Midbrain (tissue), 1 donor: ENCODE measurements at places on chromosomes 16 and 17.
A peak's percentile ranks its signal among the peaks of the same experiment; 100 is the strongest.

DNA sequence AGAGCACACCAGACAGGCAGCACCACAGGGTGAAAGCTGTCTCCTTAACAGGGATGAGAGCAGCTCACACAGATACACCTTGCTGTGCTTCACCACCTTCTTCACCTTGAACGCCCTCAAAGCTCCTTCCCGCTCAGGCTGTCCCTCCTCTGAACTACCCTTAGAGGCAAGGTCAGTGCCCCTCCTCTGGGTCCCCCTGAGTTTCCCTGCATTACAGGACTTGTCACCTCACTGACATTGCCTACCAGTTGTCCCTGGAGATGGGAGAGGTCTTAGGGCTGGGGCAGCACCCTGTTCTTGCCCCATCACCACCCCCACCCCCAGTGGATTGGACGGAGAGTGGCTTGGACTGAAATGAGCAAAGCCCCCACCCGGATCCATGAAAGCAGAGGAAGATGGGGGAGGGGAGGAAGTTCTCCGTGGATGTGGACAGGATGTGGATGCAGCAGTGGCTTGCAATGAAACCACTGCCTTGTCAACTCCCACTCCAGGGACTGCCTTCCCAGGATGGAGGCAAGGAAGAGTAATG, 73.2 kb upstream of the CDH5 start:
- no peak for DNase-seq

GRCh38 chr16:81384006-81384405, 60.6 kb upstream of the CMIP start:
- peak; percentile 33 for DNase-seq

DNA sequence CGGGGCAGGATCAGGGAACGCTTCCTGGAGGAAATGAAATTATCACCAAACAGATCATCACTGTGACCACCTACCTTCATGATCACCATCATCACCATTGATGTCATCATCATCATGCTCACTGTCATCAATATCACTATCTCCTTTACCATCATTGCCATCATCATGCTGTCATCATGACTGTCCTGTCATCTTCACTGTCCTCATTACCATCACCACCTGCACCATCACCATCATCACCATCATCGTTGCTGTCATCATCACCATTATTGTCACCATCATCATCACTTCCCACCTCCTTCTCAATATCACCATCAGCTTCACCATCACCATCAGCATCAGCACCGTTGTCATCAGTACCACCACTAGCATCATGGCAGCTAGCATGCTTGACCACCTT, 65.3 kb downstream of the NTN1 start:
- DNase-seq, result no peak

DNA sequence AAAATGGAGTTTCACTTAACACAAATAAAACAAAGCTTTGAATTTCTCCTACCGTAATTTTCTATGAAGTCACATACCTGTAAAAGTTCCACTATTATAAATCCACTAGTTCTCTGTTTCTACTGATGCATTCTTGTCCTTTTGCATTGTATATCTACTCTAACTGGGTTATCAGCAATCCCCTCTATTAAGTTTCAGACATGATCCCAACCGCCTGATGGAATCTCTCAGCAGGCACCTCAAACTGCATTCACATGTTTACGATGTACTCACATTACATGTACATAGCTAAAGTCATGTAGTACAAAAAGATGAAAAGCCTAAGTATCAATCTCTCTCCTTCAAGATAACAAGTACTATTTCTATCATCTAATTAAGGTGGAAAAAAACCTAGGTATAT, 64.9 kb downstream of the MED13 start:
- DNase-seq, result no peak

DNA sequence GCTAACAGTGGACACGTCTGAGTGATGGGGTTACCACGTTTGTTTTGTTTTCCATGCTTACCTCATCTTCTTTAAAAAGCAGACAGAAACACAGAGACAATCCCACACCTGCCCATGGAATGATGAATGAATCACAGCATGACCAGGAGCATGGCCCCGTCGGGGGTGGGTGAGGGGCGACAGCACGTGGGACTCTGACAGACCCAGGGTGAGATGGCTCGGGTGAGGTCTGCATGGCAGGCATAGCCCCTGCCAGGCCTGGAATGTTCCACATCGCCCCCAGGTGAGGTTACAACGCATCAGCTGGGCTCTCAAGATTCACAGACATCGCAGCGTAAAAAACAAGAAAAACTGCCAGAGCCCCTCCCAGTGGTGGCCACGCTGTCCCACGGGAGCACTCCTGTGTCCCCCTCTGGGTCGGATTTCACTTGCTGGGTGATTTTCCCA, 18.1 kb downstream of the SLC7A5 start:
- no peak for DNase-seq

DNA sequence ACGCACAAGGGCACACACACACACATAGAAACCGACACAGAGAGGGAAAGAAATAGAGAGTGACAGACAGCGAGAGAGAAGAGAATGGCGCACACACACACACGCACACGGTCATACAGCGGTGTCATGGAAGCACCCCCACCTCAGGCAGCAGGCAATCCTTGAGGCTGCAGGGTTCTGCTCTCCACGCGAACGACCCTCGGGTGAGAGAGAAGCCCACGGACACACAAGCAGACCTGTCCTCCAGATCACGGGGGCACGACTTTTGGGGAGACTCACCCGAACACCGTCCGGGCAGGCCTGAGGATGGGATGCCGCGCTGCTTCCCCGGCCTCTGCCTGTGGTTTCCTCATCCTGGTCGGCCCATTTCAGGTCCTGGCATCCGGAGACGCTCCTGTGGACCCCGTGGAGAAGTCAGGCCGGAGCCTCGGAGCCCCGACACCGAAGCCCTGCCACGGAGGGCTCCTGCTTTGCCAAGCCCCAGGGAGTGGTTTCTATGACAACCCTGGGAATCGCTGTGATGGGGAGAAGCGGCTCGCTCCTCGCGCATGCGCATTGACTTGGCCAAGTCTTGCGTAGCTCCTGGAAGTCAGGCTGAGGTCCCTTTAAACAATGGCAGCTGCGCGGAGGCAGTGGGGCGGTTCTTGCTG, 118.2 kb upstream of the KCNJ18 start:
- peak; percentile 68 for DNase-seq

DNA sequence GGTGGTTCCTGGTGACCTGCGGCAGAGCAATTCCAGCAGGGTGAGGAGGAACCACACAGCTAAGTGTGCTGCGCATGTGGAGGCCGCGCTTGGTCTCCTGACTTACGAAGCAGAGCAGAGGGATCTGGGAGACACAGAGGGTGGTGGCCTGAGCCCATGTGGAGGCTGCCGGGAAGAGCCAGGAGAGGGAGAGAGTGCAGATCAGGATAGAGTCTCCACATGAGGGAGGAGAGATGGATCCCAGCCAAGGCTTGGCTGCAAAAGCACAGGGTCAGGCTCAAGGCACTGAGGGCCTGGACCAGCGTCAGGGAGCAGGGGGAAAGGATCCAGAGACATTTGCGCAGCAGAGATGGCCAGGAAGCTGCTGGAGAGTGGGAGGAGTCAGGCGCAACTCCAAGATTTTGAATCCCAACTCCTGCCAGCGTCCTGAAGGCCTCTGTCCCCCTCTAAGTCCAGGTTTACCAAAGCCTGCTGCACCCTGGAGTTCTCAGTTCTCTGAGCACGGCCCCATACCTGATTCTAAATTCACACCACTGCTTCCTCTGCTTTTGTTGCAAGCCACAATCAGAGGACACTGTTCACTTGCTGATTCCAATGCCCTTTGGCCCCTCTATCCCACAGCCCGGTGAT, 11.3 kb upstream of the MLLT6 start:
- DNase-seq, result peak; percentile 46

- DNase-seq, result no peak
These were observed 10.3 kb downstream of the MRC2 start for GRCh38 chr17:62637809-62638208.

- DNase-seq, result no peak
These were observed 3.6 kb downstream of the MAP2K4 start for GRCh38 chr17:12024327-12024726.

DNA sequence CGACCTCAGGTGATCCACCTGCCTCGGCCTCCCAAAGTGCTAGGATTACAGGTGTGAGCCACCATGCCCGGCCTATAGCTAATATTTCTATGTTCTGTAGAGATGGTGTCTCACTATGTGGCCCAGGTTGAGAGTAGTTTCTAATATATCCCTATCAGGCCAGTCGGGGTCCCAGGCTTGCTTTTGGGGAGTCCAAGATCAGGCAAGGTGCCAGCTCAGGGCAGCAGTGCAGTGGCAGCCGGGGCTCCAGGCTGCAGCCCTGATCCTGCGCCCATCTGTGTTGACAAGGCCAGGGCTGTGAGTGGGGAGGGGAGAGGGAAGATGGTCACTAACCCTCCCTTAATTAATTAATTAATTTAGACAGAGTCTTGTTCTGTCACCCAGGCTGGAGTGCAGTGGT, 77.6 kb upstream of the CDC42EP4 start:
- no peak for DNase-seq

- DNase-seq, result no peak
These were observed 2.3 kb upstream of the SAMD14 start for GRCh38 chr17:50132104-50132794.

- no peak for DNase-seq
These were observed 1713.9 kb downstream of the TP53TG3F start for GRCh38 chr16:35173295-35173694.

DNA sequence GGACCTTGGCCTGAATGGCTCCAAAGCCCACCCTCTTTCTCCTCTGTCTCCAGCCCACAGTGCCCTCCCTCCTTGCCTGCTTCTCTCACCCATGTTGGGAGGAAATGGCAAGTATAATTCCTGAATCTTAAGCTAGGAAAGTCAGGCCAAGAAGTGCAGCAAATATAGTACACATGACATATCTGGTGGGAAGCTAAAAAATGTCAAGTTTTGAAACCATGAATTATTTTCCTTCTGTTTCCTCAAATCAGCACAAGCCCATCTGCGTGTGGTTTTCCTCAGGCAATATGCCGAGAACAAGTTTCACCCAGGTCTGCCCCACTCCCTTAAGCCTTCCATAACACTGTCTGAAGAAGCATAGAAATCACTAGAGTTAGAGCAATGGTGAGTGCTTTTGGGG, 502.8 kb upstream of the CDH11 start:
- DNase-seq, result no peak

GRCh38 chr17:1227917-1228780, 42.1 kb upstream of the BHLHA9 start:
- no peak for DNase-seq

- no peak for DNase-seq
These were observed 16.7 kb upstream of the ERN2 start for GRCh38 chr16:23729503-23730424.

GRCh38 chr17:20896153-20896649, 146.6 kb downstream of the USP22 start:
- DNase-seq, result no peak

DNA sequence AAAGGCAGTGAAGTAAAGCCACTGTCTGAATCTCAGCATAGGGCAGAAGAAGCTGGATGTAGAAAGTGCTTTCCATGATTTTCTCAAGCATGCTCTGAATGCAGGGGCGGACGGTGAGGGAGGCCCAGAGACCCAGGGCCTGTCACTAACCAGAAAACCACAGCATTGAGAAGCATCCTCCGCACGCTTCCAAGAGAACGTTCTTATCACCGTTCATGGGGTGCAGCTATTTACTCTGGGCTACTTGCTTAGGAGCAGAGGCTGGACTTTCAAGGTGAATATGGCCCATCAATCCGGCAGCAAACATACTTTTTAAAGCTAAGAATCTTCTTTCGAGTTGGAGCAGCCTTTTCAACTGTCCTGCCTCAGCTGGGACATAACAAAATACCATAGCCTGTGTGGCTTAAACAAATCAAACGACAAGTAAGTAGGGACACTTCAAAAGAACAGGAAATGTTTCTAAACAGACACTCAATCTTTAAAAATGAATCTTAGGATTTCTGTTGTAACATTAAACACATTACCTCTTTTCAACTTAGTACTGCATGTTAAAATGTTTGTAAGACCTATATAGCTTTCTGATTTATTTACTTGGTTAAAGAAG, 46.5 kb upstream of the CDRT4 start:
- DNase-seq, result no peak

GRCh38 chr17:80856863-80857755, 134.5 kb upstream of the CHMP6 start:
- no peak for DNase-seq

DNA sequence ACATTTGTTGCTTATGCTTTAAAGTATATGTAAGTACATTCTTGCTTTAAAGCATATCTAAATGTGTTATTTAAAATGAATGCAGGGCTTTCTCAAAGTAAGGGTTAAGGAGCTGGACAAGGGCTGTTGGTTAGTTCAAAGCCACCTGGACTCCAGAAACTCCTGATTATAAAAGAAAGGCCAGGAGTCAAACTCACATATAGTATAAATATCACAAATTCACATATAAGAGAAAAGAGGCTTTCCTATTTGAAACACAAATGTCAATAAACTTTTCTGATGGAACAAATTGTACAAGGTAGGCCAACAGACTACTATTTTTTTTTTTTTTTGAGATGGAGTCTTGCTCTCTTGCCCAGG, 84.5 kb upstream of the CORO6 start:
- DNase-seq, result no peak

DNA sequence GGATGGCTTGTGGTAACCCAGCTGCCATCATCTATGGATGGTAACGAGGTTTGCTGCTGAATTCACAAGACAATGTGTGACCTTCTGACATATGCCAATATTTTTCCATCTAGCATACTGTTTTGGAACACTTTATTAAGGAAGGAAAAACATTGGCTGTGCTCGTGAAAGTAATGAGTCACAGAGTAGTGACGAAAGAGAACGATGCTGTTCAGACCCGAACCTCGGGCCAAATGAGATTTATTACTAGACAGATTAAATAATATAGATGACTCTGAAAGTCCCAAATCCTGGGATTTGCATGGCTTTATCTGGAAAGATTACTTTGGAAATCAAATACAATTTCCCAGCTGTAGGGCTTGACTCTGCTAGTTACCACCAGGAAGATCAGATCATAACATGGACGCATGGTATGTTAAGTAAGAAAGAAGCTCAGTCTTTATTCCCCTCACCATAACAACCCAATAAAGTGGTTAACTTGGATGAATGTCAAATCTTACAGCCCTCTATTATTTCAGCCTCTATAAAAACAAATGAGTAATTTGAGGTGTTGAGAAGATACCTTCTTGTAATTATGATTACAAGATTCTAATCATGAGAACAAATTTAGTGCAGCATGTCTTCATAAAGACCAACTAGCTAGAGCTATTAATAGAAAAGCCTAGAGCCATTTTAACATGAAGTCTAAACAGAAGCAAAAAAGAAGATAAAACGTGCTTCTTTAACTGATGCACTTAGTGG, 32.6 kb downstream of the ERN1 start:
- DNase-seq, result no peak

GRCh38 chr17:17500999-17501605, 4.9 kb upstream of the RASD1 start:
- no peak for DNase-seq

- DNase-seq, result no peak
These were observed 575.8 kb downstream of the TOX3 start for GRCh38 chr16:51971184-51971583.

DNA sequence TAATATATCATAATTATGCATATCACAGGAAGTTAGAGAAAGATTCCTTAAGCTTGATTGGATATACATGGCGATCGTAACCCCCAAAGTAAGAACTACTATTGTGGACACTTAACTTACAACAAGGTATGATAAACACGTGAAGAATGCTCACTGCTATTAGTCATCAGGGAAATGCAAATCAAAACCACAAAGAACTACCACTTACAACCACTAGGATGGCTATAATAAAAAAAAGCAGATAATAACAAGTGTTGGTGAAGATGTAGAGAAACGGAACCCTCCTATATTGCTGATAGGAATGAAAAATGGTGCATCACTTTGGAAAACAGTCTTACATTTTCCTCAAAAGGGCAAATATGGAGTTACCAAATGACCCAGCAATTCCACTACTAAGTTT, 265.9 kb downstream of the SLC39A11 start:
- no peak for DNase-seq
